ENCODE measurements at places on chromosomes 11 and 22.
A peak's percentile ranks its signal among the peaks of the same experiment; 100 is the strongest.

- no peak for DNase-seq
Measured at GRCh38 chr22:50305393-50305922, 2.0 kb downstream of the PLXNB2 start.

DNA sequence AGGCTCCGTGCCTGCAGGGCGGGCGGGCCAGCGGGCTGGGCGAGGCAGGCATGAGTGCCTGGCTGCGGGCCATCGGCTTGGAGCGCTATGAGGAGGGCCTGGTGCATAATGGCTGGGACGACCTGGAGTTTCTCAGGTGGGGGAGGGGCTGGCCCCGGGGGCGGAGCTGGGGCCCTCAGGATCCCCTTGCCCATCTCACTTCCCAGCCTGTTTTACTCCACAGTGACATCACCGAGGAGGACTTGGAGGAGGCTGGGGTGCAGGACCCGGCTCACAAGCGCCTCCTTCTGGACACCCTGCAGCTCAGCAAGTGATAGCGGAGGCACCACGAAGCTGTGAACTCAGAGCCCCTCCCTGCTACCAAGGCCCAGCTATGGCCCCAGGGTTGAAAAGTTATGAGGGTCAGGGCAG is 5.9 kb downstream of the PHOX2A start:
- peak; percentile 37 for DNase-seq

- no peak for DNase-seq
Measured at GRCh38 chr11:69474736-69475135, 6.7 kb upstream of the LINC01488 start.

DNA sequence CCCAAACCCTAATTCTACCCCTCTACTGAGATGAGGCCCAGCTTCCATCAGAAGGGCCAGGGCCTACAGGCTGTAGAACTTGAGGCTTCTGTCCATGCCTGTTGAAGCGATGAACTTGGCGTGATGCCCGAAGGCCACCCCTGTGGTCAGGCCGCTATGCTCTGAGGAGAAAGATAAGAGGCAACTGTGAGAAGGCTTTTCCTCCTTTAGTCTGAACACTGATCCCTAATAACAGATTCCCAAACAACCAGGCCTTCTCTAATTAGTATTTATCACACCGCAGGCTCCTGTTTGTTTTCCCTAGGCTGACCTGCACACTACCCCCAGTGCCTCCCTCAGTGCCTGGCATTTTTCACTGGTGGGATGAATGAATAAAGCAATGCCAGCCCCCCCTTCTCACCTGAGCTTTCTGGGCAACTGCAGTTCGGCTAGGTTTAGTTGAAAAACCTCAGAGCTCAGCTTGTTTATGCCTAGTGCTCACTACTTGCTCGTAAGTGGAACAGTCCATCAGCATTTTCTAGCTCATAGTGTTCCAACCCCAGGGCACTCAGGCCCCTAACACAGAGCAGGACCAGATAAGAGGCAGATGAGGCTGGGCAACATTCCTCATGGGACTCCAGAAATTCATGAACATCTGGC is 15.2 kb downstream of the PRPF19 start:
- DNase-seq: peak; percentile 41

- peak; percentile 79 for DNase-seq
Measured at GRCh38 chr11:8192016-8192895, 23.4 kb upstream of the RIC3 start.

GRCh38 chr11:20353829-20354434 is 9.6 kb upstream of the HTATIP2 start:
- DNase-seq: peak; percentile 47

- DNase-seq: no peak
Measured at GRCh38 chr22:38177044-38177443, 4.6 kb downstream of the PLA2G6 start.

DNA sequence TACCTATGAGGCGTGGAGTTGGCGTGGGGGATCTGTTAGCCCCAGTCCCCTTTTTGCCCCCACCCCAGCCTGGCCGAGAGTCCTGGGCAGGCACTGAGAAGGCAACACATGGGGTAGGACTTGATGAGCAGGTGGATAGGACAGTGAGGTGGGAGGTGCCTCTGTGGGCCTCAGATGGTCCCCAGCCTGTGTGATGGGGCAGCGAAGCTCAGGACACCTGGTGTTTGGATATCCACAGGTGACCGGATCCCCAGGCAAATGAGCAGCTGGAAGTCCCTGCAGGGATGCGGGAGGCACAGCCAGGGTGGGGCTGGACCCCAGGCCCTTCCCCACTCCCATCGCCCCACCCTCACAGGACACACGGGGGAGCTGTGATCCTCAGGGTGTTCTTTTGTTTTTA is 9.7 kb downstream of the FBLN1 start:
- DNase-seq: no peak

DNA sequence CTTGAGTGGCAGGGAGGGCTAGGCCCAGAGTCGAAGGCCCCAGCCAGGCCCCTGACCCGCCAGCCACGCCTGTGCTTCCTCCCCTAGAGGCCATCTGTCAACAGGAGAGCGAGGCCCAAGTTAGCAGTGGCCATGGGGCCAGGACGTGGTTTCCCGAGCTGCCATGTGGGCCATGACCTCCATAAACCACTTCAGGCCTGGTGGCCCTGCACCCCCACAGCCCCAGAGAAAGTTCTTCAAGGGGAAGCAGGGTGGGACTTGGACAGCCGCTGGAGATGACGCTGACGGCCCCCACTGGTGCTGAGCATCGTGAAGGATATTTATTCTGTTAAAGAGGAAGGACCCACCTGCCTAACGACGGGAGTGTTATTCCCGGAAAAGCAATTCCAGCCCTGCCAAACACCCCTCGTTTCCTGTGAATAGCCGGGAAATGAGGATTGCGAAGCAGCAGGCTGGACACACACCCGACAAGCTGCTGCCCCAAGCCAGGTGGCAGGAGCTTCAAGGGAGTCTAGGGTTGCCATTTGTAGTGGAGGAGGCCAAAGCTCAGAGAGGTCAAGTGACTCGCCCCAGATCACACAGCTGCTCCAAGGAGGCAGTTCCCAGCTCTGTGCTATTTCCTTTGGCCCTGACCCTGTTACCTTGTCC is 12.8 kb downstream of the PRR5 start:
- DNase-seq: no peak

GRCh38 chr11:129608711-129609110 is 206.9 kb upstream of the TMEM45B start:
- no peak for DNase-seq

GRCh38 chr11:120797143-120797542 is 226.8 kb upstream of the TBCEL start:
- DNase-seq: no peak

- DNase-seq: peak; percentile 90
Measured at GRCh38 chr22:33271390-33272161, 213.4 kb upstream of the SYN3 start.

- peak; percentile 77 for DNase-seq
Measured at GRCh38 chr22:46737976-46738646, at the start of gene CERK. CERK (minus strand) TSS chr22:46738252; CDS start chr22:46738148, 104 bp downstream.

- no peak for DNase-seq
Measured at GRCh38 chr11:5547982-5548381, 358 bp downstream of the OR52H1 start.

- DNase-seq: no peak
Measured at GRCh38 chr11:774873-775592, 2.3 kb downstream of the GATD1 start.

DNA sequence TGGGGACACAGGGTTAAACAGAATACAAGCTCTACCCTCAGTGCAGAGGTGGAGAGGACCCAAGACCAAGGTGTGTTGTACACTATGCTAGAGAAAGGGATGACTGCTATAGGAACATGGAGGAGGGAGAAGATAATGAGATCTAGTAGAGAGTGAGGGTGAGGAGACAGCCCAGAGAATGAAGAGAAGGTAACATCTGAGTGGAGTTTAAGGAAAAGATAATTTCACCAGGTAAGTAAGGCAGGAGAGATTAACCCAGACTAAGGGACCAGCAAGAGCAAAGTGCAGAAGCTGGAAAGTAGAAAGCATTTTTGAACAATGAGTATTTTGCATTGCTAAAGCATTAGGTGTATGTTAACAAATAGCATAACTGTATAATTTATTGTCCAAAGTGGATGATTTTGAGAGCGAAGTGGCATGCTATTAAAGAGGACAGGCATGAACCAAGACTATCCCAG is 128.8 kb downstream of the RASSF10 start:
- DNase-seq: no peak

GRCh38 chr11:128399251-128400121 is 187.9 kb downstream of the ETS1 start:
- DNase-seq: no peak
